ENCODE measurements at places on chromosomes 11 and 22. TPM values are rescaled to one million over a fixed set of nuclear protein-coding genes. Genes with fewer than 3 reads are reported as not detected.

Gene KRTAP5-2
- total RNA-seq, result not detected

Gene PKDREJ
- total RNA-seq, result not detected

Gene GTSE1
- 26.4 TPM for total RNA-seq

Gene APOL3
- total RNA-seq, result not detected

Gene UBASH3B
- total RNA-seq, result 178 TPM

Gene ASCL2
- 0.58 TPM for total RNA-seq

Gene DGCR6
- 3.4 TPM for total RNA-seq

Gene OR52E8
- not detected for total RNA-seq

Gene RAB39A
- total RNA-seq, result not detected

GRCh38 chr11:73851046-73851764 is 25.4 kb downstream of the COA4 start:
- no peak overlapping the region for H3K4me3 ChIP-seq
- no peaks in the 10 kb centered on the region for H3K27me3 ChIP-seq
- H3K36me3 ChIP-seq, result peaks cover 4% of the 10 kb centered on the region

GRCh38 chr11:42255906-42256305 is 796.5 kb upstream of the LRRC4C start:
- no peak overlapping the region for H3K4me3 ChIP-seq
- H3K4me1 ChIP-seq, result no peaks in the 10 kb centered on the region
- no peak for DNase-seq
- H3K27me3 ChIP-seq, result no peaks in the 10 kb centered on the region
- no peaks in the 10 kb centered on the region for H3K36me3 ChIP-seq

- H3K27me3 ChIP-seq, result no peaks in the 10 kb centered on the region
- peaks cover 10% of the 10 kb centered on the region for H3K4me1 ChIP-seq
- no peaks in the 10 kb centered on the region for H3K36me3 ChIP-seq
Observed at GRCh38 chr11:119482521-119483011, 59.6 kb upstream of the THY1 start.

DNA sequence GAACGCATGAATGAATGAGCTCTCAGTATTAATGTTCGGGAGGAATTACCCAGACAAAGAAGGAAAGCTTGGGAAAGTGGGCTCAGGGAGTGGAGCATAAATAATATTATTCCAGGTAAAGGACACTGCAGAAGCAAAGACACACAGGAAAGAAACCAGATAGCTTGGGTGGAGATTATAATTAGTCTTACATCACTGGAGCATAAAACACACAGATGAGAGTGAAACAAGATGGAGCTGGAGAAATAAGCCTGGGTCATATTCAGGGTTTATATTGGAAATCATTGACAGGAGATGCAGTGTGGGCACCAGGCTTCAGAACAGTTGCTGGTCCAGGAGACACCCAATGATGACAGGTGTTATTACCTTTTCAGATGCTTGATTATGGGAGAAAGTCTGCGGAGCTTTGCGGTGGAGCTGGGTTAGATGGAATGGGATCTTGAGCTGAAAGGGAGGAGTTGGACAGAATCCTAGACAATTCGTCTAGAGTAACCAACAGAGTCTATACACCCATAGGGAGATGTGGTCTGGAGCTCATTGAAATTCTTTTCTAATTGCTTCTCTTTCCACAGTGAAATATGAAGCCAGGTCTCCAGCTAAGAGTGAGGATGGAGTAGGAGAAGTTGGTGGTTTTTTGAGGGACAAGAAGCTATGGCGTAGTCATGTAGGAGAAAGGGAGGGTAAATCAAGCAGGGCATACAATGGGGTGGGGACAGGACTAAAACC is 227.2 kb downstream of the FAM76B start:
- H3K36me3 ChIP-seq, result no peaks in the 10 kb centered on the region
- H3K27me3 ChIP-seq, result peaks cover 23% of the 10 kb centered on the region
- H3K27ac ChIP-seq, result no peak overlapping the region
- no peak overlapping the region for H3K4me3 ChIP-seq
- no peak for DNase-seq

- peaks cover 14% of the 10 kb centered on the region for H3K4me1 ChIP-seq
- H3K27me3 ChIP-seq, result no peaks in the 10 kb centered on the region
- H3K36me3 ChIP-seq, result no peaks in the 10 kb centered on the region
- H3K4me3 ChIP-seq, result no peak overlapping the region
- no peak overlapping the region for H3K27ac ChIP-seq
Observed at GRCh38 chr11:76562541-76562940, 108.0 kb downstream of the LRRC32 start.

- H3K27me3 ChIP-seq, result no peaks in the 10 kb centered on the region
- peak overlapping the region; percentile 60 for H3K27ac ChIP-seq
- H3K4me3 ChIP-seq, result peak overlapping the region; percentile 71
- peaks cover 44% of the 10 kb centered on the region for H3K4me1 ChIP-seq
- no peaks in the 10 kb centered on the region for H3K36me3 ChIP-seq
Observed at GRCh38 chr11:95149651-95150364, 60.2 kb downstream of the ENDOD1 start.

DNA sequence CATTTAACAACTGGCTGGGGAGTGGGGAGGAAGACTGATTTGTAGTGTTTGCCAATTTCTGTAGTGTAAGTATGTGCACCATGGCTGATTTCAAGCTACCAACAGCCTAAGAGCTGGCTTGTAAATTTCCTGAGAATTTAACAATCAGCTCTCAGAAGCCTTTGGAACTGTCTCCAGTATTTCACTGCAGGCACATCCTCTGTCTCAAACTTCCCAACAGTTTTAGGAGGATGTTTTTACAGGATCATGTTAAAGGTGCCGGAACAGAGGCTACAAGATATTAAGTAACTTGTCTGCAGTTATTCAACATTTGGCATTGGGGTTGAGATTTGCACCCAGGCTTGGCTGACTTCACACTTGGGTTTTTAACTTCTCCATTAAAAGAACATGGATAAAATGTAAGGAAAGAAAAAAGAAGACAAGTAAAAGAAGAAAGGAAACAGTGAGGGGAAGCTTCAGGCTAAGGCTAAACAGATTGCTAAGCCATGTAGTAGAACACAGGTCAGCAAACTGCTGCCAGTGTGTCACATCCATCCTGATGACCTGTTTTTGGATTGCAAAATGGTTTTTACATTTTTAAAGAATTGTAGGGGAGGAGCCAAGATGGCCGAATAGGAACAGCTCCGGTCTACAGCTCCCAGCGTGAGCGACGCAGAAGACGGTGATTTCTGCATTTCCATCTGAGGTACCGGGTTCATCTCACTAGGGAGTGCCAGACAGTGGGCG is 204.8 kb upstream of the SESN3 start:
- no peaks in the 10 kb centered on the region for H3K4me1 ChIP-seq
- DNase-seq, result no peak
- H3K27me3 ChIP-seq, result peaks cover 11% of the 10 kb centered on the region
- no peak overlapping the region for H3K4me3 ChIP-seq
- H3K27ac ChIP-seq, result no peak overlapping the region
- H3K36me3 ChIP-seq, result no peaks in the 10 kb centered on the region

- H3K4me3 ChIP-seq, result no peak overlapping the region
- DNase-seq, result no peak
- no peak overlapping the region for H3K27ac ChIP-seq
- no peaks in the 10 kb centered on the region for H3K4me1 ChIP-seq
- H3K27me3 ChIP-seq, result no peaks in the 10 kb centered on the region
Observed at GRCh38 chr11:35712533-35712932, 50.0 kb downstream of the TRIM44 start.

- peak; percentile 73 for DNase-seq
- no peaks in the 10 kb centered on the region for H3K27me3 ChIP-seq
- no peak overlapping the region for H3K4me3 ChIP-seq
- no peaks in the 10 kb centered on the region for H3K36me3 ChIP-seq
- no peak overlapping the region for H3K27ac ChIP-seq
Observed at GRCh38 chr11:110472858-110473257, 43.1 kb downstream of the FDX1 start.

- DNase-seq, result no peak
- no peaks in the 10 kb centered on the region for H3K27me3 ChIP-seq
- no peaks in the 10 kb centered on the region for H3K36me3 ChIP-seq
- no peak overlapping the region for H3K27ac ChIP-seq
- H3K4me3 ChIP-seq, result no peak overlapping the region
Observed at GRCh38 chr11:23574149-23574548, 713.9 kb upstream of the CCDC179 start.

- H3K27me3 ChIP-seq, result no peaks in the 10 kb centered on the region
- no peak for DNase-seq
- no peak overlapping the region for H3K4me3 ChIP-seq
- no peaks in the 10 kb centered on the region for H3K36me3 ChIP-seq
- H3K4me1 ChIP-seq, result no peaks in the 10 kb centered on the region
- no peak overlapping the region for H3K27ac ChIP-seq
Observed at GRCh38 chr11:9269492-9270013, 4.4 kb upstream of the DENND5A start.

DNA sequence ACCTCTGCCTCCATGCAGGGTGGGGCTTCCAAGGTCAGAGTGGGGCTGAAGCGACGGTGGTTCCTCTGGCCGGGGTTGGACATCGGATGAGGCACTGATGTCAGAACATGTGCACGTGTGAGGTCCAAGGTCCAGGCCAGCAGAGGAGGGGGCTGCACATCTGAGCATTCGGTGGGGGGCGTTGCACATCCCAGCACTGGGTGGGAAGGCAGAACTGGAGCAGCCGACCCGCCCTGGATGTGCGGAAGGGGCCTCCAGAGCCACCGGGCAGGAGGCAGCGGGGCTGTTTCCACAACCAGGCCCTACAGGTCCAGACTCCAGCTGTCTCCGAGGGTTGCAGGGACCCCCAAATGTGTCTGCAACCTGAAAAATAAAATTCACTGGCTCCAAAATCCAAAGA is 271.0 kb downstream of the CTTN start:
- no peak for DNase-seq
- no peaks in the 10 kb centered on the region for H3K27me3 ChIP-seq
- peaks cover 3% of the 10 kb centered on the region for H3K4me1 ChIP-seq

GRCh38 chr11:131219646-131220045 is 150.8 kb upstream of the NTM start:
- peaks cover 95% of the 10 kb centered on the region for H3K27me3 ChIP-seq
- H3K27ac ChIP-seq, result no peak overlapping the region
- no peaks in the 10 kb centered on the region for H3K4me1 ChIP-seq
- no peak overlapping the region for H3K4me3 ChIP-seq
- H3K36me3 ChIP-seq, result no peaks in the 10 kb centered on the region
- no peak for DNase-seq

DNA sequence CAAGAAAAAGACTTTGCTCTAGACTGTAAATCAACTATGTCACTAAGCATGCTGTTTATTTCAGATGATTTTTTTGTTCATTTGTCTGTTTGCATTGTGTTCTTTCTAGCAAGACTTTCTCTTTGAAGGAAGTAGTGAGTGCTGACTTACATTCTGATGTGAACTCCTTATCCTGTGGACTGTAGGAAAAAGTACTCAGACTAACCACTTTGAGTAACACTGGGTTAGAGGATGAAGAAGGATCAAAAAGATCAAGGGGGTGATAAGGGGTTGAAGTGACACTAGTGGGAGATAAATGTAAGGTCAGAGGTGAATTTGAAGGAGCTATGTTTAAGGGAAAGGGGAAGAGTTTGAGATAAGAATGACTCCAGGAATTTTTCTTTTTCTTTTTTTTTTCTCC is 369.4 kb downstream of the NELL1 start:
- H3K4me3 ChIP-seq, result no peak overlapping the region
- H3K36me3 ChIP-seq, result no peaks in the 10 kb centered on the region
- no peak overlapping the region for H3K27ac ChIP-seq
- no peaks in the 10 kb centered on the region for H3K4me1 ChIP-seq
- DNase-seq, result no peak
- H3K27me3 ChIP-seq, result no peaks in the 10 kb centered on the region

DNA sequence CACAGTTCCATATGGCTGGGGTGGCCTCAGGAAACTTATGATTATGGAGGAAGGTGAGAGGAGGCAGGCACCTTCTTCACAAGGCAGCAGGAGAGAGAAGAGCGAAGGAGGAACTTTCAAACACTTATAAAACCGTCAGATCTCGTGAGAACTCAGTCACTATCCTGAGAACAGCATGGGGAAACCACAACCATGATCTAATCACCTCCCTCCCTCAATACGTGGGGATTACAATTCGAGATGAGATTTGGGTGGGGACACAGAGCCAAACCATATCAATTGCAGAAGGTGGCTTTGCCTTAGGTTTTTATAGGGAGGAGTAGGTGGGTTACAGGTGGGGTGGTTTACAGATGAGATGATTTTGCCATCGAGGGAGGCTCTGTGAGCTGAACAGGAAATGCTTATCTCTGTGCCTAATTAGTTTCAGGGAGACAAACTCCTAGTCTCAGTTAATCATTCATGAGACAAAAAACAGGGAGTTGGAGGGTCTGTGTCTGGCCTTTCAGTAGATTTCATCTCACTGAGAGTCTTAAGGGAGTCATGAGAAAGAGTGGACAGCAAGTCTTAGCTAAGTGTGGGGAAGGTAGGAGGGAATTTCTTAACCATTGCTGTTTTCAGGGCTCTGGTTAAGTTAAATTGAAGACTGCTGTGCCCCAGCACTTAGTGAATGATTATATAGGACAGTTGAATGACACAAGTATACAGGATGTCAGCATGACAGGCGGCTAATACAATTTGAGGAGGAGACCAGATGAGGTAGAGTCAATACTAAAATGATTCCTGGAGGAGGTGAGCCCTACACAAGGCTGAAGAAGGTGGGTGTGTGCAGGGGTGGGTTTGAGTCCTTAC is 47.7 kb downstream of the CWC15 start:
- H3K36me3 ChIP-seq, result no peaks in the 10 kb centered on the region
- H3K27me3 ChIP-seq, result no peaks in the 10 kb centered on the region
- DNase-seq, result no peak
- no peaks in the 10 kb centered on the region for H3K4me1 ChIP-seq
- H3K27ac ChIP-seq, result no peak overlapping the region

- H3K27ac ChIP-seq, result peak overlapping the region; percentile 96
- peak overlapping the region; percentile 60 for H3K4me3 ChIP-seq
- peak; percentile 99 for DNase-seq
- peaks cover 89% of the 10 kb centered on the region for H3K4me1 ChIP-seq
Observed at GRCh38 chr11:57778318-57779037, 16.9 kb downstream of the CTNND1 start.

DNA sequence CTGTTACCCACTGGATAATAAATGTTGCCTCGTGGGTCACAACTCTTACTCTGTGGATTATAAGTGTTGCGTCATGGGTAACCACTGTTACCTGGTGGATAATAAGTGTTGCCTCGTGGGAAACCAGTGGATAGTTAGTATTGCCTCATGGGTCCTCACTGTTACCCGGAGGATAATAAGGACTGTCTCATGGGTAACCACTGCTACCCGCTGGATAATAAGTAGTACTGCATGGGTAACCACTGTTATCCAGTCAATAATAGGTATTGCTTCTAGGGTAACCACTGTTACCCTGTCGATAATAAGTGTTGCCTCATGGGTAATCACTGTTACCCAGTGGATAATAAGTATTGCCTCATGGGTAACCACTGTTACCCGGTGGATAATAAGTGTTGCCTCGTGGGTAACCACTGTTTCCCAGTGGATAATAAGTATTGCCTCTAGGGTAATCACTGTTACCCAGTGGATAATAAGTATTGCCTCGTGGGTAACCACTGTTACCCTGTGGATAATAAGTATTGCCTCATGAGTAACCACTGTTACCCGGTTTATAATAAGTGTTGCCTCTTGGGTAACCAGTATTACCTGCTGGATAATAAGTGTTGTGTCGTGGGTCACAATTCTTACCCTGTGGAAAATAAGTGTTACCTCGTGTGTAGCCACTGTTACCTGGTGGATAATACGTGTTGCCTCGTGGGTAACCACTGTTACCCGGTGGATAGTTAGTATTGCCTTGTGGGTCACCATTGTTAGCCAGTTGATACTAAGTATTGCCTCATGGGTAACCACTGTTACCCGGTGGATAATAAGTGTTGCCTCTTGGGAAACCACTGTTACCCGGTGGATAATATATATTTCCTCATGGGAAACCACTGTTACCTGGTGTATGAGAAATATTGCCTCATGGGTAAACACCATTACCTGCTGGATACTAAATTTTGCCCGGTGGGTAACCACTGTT is 15.7 kb upstream of the NXPE4 start:
- no peak overlapping the region for H3K4me3 ChIP-seq
- no peaks in the 10 kb centered on the region for H3K36me3 ChIP-seq
- no peak overlapping the region for H3K27ac ChIP-seq
- H3K27me3 ChIP-seq, result no peaks in the 10 kb centered on the region
- no peaks in the 10 kb centered on the region for H3K4me1 ChIP-seq
- DNase-seq, result no peak
